Gastrocnemius medialis (tissue), 4 donors: ENCODE measurements at places on chromosomes 1 and 21.
A peak's percentile ranks its signal among the peaks of the same experiment; 100 is the strongest.

- DNase-seq, result no peak
- H3K4me3 ChIP-seq, result no peak overlapping the region
- H3K4me1 ChIP-seq, result no peaks in the 10 kb centered on the region
- no peaks in the 10 kb centered on the region for H3K36me3 ChIP-seq
- no peak overlapping the region for H3K27ac ChIP-seq
These were observed 80.2 kb downstream of the ADSS2 start for GRCh38 chr1:244371242-244372141.

- no peaks in the 10 kb centered on the region for H3K27me3 ChIP-seq
- no peaks in the 10 kb centered on the region for H3K4me1 ChIP-seq
- no peak for DNase-seq
- H3K36me3 ChIP-seq, result no peaks in the 10 kb centered on the region
- H3K27ac ChIP-seq, result no peak overlapping the region
- no peak overlapping the region for H3K4me3 ChIP-seq
These were observed 11.0 kb upstream of the VCAM1 start for GRCh38 chr1:100708476-100709062.

- DNase-seq, result no peak
- no peaks in the 10 kb centered on the region for H3K4me1 ChIP-seq
- H3K4me3 ChIP-seq, result no peak overlapping the region
- peak overlapping the region; percentile 60 for H3K27ac ChIP-seq
- peaks cover 3% of the 10 kb centered on the region for H3K27me3 ChIP-seq
These were observed 157.8 kb downstream of the TRABD2B start for GRCh38 chr1:47839433-47839760.

- H3K4me1 ChIP-seq, result no peaks in the 10 kb centered on the region
- no peaks in the 10 kb centered on the region for H3K27me3 ChIP-seq
- no peak for DNase-seq
- no peak overlapping the region for H3K27ac ChIP-seq
- no peaks in the 10 kb centered on the region for H3K36me3 ChIP-seq
- no peak overlapping the region for H3K4me3 ChIP-seq
These were observed 112.1 kb downstream of the RUNX1 start for GRCh38 chr21:34936883-34937563.

DNA sequence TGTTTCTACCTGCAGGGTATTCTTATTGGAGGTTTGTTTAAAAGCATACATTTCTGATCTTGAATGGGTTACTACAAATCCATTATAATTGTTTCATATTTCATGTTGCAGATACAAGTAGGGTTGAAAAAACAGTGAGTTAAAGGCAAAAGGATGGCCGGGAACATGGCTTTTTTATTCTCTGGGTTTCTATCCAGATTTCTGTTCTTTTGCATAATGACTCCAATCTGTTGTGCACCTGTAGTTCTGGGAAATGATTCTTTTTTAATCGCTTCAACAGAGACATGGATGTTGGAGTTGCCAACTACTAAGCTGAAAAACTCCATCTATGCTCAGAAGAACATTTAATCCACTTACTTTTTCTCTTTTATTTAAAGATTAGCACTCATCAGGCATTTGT, 2.7 kb upstream of the ADAMTS1 start:
- H3K4me3 ChIP-seq, result no peak overlapping the region
- no peaks in the 10 kb centered on the region for H3K36me3 ChIP-seq
- H3K27me3 ChIP-seq, result no peaks in the 10 kb centered on the region
- no peak for DNase-seq
- H3K27ac ChIP-seq, result peak overlapping the region; percentile 90

DNA sequence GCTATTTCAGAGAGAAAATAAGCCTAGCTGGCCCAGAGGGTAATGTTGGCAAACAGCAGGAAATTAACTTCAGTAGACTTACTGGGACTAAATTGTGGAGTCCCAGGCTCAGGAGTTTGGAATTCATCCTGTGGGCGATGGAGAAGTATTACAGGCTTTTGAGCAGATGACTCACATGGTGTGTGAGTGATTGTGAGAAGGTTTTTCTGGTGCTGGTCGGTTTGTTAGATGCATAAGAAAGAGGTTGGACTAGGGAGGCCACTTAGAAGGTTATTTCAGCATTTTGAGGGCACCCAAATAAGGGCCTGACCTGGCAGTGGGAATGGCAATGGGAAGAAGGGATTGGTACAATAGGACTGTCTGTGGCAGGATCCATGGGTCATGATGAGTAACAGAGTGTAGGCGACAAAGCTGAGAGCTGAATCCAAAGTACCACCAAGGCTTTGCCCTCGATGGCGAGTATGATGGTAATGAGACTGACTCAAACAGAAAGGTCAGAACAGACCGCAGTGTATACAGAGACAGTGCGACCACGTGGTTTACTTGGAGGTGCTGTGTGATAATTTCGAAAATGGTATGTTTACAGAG, 69.2 kb upstream of the KIF26B start:
- H3K4me1 ChIP-seq, result no peaks in the 10 kb centered on the region
- H3K27ac ChIP-seq, result no peak overlapping the region
- H3K4me3 ChIP-seq, result no peak overlapping the region
- DNase-seq, result no peak
- no peaks in the 10 kb centered on the region for H3K27me3 ChIP-seq

GRCh38 chr21:31426235-31426797, 82.3 kb upstream of the TIAM1 start:
- no peaks in the 10 kb centered on the region for H3K4me1 ChIP-seq
- H3K4me3 ChIP-seq, result no peak overlapping the region
- no peaks in the 10 kb centered on the region for H3K27me3 ChIP-seq
- H3K27ac ChIP-seq, result no peak overlapping the region
- no peaks in the 10 kb centered on the region for H3K36me3 ChIP-seq
- no peak for DNase-seq

DNA sequence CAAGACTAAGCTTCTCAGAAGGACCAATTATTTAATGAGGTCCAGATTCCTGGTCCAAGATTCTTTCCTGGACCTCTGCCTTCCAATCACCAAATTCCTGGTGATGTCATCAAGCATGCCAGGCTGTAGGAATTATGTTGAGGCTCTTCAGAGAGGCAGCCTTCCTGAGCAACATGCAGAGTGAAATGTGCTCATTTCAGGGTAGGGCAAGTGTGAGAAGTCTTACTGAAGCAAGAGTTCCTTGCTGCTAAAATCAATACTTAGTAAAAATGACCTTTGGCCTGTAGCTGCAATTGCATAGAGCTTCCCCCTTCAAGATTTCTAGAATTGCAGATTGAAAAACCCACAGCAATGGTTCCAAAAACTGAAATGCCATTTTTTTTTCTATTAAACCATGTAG, 31.7 kb upstream of the BCAR3 start:
- H3K27ac ChIP-seq, result no peak overlapping the region
- no peaks in the 10 kb centered on the region for H3K36me3 ChIP-seq
- no peak overlapping the region for H3K4me3 ChIP-seq
- no peak for DNase-seq
- H3K4me1 ChIP-seq, result peaks cover 21% of the 10 kb centered on the region

GRCh38 chr1:161935264-161935663, 88.4 kb downstream of the OLFML2B start:
- H3K27ac ChIP-seq, result no peak overlapping the region
- H3K27me3 ChIP-seq, result no peaks in the 10 kb centered on the region
- no peak overlapping the region for H3K4me3 ChIP-seq

DNA sequence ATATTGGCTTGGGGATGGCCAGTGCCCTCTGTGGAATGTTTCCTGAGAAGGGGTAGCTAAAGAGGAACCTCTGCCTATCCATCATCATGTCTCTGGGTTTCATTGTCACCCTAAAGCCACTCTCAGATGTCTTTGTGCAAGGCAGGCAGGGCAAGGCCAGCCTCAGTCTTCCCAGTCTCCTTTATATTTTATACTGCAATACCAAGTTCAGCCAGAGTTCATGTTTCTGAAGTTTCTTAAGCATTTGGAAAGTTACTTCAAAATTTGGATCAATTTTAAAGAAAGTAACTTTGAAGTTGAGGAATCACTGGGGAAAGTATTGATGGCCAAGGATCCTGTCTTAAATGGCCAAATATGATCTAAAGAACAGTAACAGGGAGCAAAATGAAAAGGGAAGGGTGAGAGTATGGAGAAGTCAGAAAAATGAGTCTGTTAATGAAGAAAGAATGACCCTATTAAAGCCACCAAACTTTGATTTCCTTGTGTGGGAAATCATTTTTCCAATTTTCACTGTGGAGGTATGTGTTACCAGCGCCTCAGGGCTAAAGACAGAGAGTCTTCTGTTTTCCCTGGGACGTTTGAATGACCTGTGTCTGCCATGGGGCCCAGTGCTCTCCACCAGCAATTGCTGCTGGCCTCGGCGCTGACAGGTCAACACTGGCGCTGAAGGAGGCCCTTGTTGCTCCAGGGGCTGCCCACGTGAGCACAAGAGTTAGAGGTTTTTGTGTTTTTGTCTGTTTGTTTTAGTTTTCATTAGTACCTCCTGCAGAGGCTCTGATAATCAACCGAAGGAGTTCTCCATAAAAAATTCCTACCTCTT, 93.9 kb downstream of the ATP5PO start:
- no peaks in the 10 kb centered on the region for H3K27me3 ChIP-seq
- no peak overlapping the region for H3K4me3 ChIP-seq
- DNase-seq, result no peak
- H3K36me3 ChIP-seq, result no peaks in the 10 kb centered on the region
- H3K4me1 ChIP-seq, result peaks cover 12% of the 10 kb centered on the region

GRCh38 chr1:220838578-220838977, 40.7 kb upstream of the HLX start:
- no peak for DNase-seq
- no peak overlapping the region for H3K27ac ChIP-seq
- no peaks in the 10 kb centered on the region for H3K27me3 ChIP-seq

GRCh38 chr1:92480200-92480812, 6.4 kb downstream of the GFI1 start:
- H3K4me3 ChIP-seq, result no peak overlapping the region
- DNase-seq, result no peak
- H3K27ac ChIP-seq, result no peak overlapping the region
- H3K36me3 ChIP-seq, result no peaks in the 10 kb centered on the region
- peaks cover 46% of the 10 kb centered on the region for H3K4me1 ChIP-seq
- H3K27me3 ChIP-seq, result peaks cover 73% of the 10 kb centered on the region

DNA sequence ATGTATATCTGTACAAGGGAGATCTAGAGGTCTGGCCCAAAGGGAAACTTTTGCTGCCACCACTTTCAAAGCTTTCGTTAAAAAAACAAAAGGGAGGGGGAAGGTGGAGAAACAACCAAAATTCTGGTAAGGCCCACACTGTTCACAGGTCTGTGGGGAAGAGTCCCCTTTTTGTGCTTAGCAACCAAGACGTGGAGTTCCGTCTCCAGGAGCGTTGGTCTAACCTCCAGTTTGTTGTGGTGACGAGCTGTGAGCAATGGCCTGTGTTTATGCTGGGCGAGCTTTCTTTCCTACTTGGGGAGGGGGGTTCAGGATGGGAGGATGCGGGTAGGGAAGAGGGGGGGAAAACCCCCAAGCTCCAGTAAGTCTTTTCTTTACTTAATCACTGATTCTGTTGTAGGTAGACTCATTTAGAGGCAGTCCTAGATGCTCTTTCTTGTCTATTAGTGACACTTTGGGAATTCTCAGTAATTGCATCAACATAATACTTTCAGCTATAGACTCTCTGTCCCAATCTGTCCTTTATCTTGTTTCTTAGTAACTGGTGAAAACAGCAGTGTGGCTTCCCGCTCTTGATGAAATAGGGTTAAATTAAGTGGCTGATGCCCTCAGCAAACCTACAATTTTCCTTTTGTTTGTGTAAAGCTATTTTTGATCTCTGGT, 1.5 kb downstream of the HIPK1 start:
- peak overlapping the region; percentile 86 for H3K4me3 ChIP-seq
- H3K27ac ChIP-seq, result peak overlapping the region; percentile 98
- no peaks in the 10 kb centered on the region for H3K27me3 ChIP-seq
- no peak for DNase-seq
- H3K4me1 ChIP-seq, result peaks cover 54% of the 10 kb centered on the region
- H3K36me3 ChIP-seq, result no peaks in the 10 kb centered on the region

DNA sequence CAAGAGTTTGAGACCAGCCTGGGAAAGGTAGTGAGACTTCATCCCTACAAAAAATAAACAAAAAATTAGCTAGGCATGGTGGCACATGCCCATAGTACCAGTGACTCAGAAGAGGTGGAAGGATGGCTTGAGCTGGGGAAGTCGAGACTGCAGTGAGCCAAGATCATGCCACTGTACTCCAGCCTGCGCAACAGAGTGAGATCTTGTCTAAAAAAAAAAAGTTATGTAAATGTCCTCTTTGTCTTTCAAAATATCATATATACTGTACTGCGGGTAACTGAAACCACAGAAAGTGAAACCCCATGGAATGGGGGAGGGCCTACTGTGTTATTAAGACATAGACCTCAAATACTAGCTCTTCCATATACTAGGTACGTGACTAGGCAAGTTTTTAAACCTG, 20.8 kb downstream of the ACADM start:
- no peak overlapping the region for H3K4me3 ChIP-seq
- DNase-seq, result no peak
- no peaks in the 10 kb centered on the region for H3K4me1 ChIP-seq
- no peak overlapping the region for H3K27ac ChIP-seq
- no peaks in the 10 kb centered on the region for H3K36me3 ChIP-seq
- no peaks in the 10 kb centered on the region for H3K27me3 ChIP-seq

DNA sequence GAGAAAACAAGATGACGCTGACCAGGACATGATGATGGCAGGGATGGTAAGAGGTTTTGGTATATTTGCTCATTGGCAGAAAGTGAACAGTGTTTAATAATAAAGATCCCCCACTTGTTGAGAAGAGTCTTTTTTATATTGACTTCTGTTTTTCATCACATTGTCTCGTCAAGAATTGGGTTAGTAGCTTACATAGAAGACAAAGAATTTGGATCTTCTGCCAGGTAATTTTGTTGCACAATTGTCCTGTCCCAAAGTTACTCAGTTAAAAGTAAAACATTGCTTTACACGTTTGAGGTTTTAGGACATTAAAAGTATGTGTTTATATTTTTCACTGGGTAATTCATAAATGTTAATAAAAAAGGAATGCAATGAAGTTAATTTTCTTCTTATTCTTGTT, 48.3 kb upstream of the LAMC2 start:
- peaks cover 82% of the 10 kb centered on the region for H3K36me3 ChIP-seq
- no peak overlapping the region for H3K4me3 ChIP-seq
- no peak for DNase-seq
- H3K27ac ChIP-seq, result peak overlapping the region; percentile 62

DNA sequence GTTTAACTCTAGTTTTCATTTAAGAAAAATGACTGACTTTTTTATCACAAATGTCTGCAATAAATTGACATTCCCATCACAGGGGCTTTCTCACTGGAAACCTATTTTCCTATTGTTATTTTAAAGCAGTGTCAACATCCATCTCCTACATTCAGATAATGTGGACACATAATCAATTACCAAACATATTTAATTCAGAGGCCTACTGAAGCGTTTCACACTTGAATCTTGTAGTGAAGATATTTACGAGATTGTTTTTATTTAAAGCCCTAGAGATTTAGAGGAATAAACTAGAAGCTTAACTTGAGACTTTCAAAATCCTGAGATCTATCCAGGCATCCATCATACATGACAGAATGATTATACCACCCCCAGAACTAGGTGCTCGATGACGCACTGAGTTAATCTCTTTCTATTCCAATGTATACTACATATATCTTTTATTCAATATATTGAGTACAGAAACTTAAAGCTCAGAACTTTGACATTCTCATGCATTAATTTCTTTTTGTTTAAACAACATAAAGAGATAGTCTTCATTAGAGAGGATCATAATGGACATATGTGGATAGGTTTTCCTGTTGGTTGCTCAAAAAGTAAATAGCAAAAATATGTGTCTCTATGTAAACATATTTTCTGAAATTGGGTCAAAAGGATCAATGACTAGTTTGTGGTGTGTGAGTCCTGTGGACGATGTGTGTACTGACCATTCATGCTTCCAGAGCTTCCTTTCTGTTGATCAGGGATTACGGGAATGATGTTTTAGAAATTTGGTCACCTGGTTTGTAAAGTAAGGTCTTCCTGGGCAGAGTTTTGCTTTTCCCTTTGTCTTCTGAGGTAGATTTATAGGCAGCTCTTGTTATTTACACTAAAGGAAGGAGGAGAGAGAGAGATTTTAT, 171.5 kb upstream of the HMCN1 start:
- no peak overlapping the region for H3K27ac ChIP-seq
- H3K36me3 ChIP-seq, result no peaks in the 10 kb centered on the region
- H3K27me3 ChIP-seq, result no peaks in the 10 kb centered on the region
- no peaks in the 10 kb centered on the region for H3K4me1 ChIP-seq
- no peak overlapping the region for H3K4me3 ChIP-seq
